Activated T-helper 9 cell treated with anti-CD3 and anti-CD28 coated beads, Interleukin-2, amount 50 U/mL, for 16 hours (primary cell): ENCODE measurements at places on chromosomes 6 and 20.

- DNase-seq: no peak
These were observed 80.9 kb upstream of the AFDN start for GRCh38 chr6:167745670-167746389.

GRCh38 chr6:19999319-20000191, 162.4 kb downstream of the ID4 start:
- DNase-seq: no peak

- DNase-seq: no peak
These were observed 36.7 kb upstream of the NNAT start for GRCh38 chr20:37484331-37484730.

GRCh38 chr6:27111743-27112142, 135.8 kb upstream of the PRSS16 start:
- no peak for DNase-seq

- DNase-seq: no peak
These were observed 7.7 kb upstream of the HTR1B start for GRCh38 chr6:77470983-77471382.

- no peak for DNase-seq
These were observed 131.6 kb upstream of the PMEPA1 start for GRCh38 chr20:57841297-57841866.

DNA sequence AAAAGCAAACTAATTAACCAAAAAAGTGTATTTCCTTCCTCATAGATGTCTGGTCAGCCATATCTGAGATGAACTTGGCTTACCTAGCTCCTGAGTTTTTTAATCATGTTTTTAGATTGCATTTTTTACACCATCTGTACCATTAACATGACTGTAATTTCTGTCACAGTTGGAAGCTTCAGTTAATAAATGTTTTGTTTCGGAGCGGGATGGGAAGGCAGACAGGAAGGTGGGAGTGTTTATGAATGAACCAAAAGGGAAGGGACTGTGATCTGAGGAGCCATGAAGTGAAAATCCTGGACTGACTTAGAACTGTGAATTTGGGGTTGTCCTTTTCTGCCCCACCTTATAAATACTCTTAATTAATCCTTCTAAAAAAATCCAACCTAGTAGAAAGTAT, 445.6 kb upstream of the SOX4 start:
- DNase-seq: no peak

DNA sequence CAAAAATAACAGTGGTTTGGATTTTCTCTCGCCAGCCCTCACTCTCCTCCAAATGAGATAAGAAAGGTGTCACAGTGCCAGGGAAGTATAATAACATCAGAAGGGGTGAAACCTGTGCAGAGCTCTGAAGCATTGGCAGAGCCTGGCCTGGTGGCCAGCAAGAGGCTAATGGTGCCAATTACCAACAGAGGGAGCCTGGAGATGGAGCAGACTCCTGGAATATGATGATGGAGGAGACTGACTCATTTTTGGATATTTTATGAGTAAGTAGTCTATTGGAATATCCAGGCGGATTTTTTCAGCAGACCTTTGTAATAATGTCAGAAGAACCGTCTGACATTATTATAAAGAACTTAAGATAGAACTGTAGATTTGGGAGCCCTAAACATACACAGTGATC, 442.6 kb upstream of the MARCKS start:
- no peak for DNase-seq

DNA sequence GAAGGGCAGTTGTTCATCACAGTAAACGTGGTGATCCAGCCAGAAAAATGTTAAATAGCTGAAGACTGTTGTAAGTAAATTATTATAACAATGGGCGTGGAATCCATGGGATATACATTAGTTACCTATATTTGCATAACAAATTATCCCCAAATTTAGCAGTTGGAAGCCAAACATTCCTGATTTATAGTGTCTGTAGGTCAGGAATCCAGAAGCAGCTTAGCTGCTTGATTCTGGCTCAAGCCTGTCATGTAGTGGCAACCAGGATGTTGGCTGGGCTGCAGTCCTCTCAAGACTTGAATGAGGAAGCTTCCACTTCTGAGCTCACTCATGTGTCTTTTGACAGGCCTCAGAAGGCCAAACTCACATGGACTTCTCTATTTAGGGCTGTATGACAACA, 6.9 kb upstream of the ADGRB3 start:
- DNase-seq: no peak

GRCh38 chr6:23173234-23173633, 603.9 kb downstream of the HDGFL1 start:
- no peak for DNase-seq

DNA sequence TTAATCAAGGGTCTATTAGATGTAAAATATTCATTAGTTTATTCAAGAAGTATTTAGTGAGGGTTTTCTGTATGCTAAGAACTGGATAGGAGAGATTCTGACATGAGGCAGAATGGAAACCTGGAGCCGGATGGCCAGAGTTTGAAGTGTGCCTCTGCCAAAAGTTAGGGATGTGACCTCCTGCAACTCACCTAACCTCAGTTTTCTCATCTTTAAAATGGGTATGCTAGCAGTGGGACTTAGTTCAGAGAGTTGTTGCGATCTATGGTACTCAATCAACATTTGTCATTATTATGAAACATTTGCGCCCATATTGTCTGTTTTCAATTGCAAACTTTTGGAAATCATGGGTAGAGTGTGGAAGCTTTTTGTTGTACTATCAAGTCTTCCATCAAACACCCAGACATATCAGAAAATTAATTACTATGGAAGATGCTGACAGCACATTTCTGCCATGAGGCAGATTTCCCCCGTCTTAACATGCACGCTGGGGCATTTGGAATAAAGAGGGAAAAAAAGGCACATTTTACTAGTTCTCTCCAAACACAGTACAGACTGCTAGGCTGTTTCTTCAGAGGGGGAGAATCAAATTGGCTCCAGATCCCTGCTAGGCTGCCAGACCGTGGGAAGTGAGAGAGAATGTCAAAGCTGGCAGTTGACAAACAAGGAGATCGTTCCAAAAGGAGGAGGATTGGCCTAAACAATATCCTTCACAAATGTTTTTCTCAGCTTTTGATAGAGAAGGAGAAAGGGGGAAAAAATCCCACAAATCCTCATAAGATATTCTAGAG, 205.3 kb upstream of the TSHZ2 start:
- no peak for DNase-seq

DNA sequence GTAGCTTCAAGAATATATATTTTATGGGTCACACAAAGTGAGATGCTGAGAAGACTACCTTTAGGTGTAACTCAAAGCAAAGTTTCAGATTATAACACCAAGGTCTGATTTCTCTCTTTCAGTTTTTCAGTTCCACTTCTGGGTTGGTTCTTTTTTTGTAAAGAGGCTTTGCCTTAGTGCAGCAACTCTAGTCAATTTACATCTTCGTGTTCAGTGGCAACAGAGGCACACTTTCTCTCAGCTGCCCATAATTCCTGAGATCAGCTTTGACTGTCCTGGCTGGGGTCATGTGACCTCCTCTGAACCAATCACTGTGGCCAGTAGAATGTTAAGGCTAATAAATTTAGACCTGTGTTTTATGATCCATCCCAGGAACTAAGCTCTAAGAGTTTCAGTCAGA, 120.2 kb downstream of the TINAG start:
- no peak for DNase-seq

DNA sequence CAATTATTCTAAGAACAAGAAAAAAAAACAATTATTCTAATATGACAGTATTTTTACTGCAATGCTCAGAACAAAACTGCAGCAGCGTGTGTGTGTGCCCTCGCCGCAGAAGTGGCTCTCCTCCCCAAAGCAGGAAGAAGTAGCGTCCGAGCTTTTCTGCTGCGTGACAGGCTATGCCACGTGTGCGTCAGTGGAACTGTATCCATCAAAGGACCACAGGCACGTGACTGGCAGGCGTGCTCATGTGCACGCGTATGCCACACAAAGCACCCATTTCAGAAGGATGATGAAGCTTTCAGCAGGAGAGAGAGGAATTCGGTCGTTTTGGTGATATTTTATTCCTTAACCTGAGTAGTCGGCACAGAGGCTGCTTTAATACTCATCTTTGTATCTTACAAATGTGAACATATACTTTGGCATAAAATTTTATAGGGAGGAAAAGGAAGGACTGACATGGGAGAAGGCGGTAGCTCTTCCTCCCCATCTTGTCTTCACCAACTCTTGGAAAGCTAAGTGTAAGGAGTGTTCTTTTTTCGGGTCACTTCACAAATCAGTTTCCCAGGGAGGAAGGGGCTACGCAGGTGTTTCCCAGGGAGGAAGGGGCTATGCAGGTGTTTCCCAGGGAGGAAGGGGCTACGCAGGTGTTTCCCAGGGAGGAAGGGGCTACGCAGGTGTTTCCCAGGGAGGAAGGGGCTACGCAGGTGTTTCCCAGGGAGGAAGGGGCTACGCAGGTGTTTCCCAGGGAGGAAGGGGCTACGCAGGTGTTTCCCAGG, 3.4 kb downstream of the TCFL5 start:
- no peak for DNase-seq
